ENCODE measurements at places on chromosomes 6 and 20.

GRCh38 chr6:39347906-39348585, 25.5 kb upstream of the KCNK16 start:
- DNase-seq: no peak

- DNase-seq: no peak
Observed at GRCh38 chr20:62531046-62531838, 55.4 kb upstream of the GATA5 start.

DNA sequence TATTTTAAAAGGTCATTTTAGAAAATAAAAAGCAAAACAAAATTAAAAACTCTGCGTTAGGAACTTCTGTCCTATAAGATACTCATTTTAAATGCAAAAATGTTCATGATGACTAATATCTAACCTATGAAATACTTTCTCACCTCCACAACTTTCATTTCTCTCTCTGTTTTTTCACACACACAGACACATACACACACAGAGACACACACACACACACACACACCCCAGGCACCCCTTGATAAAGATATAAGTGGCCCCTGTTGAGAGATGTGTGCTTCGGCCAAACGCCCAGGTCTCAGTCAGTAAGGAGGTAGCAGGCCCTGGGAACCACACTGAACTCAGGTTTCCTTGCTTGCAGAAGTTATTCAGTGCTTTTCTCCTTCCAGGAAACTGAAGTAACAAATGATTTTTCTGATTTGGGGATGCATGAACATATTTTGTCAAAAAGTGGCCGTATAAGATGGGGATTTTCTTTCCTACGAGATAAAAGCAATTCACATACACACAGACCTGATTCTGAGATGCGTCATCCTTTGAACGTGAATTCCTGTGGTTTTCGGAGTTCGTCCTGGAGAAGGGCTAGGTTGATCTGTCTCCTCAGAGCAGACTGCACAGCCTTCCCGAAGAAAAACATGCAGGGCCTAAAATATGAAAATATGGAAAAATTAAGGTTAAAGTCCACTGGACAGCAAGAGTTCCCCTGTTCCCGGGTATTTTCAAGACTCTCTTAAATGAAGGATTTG, 306.8 kb upstream of the FOXQ1 start:
- DNase-seq: no peak

GRCh38 chr6:137983269-137983668, 116.2 kb downstream of the TNFAIP3 start:
- DNase-seq: no peak

GRCh38 chr6:25332655-25333071, 53.5 kb downstream of the CARMIL1 start:
- DNase-seq: no peak

All from epithelial cell of prostate (primary cell).